Stimulated activated CD4-positive, alpha-beta T cell treated with anti-CD3 and anti-CD28 coated beads, Interleukin-1b, Interleukin-23, amount 100 ng/mL, for 1 hour (primary cell): ENCODE measurements at places on chromosomes 11 and 22.

GRCh38 chr11:47616726-47617416, 22.7 kb upstream of the C1QTNF4 start:
- no peak for DNase-seq

GRCh38 chr11:8839306-8839956, 71.6 kb upstream of the AKIP1 start:
- no peak for DNase-seq

DNA sequence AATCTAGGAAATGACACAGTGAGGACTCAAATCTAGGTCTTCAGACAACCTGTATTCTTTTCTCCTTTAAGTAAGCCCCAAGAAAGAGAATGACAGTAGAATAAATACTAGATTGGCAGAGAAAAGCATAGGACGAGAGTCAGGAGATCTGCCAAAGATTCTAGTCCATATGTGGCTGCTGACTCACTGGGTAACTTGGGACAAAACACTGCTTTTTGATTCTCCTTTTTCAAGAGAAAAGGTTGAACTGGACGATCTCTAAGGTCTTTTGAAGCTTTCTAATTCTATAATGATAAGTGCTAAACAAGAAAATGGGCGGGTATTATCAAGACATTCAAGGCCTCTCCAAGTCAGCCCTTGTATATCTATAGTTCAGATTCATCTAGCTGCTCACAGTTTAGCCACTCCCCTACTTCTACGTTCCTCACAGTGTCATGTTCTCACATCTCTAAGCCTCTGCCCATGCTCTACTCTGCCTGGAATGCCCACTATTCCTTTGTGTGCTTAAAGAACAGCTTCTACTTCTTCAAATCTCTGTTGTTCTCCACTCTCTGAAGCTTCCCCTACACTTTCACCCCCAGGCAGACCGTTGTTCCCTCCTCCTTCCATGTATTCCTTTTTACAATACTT, 53.0 kb downstream of the RELT start:
- no peak for DNase-seq

GRCh38 chr11:34953955-34954354, 37.5 kb downstream of the PDHX start:
- DNase-seq, result no peak

GRCh38 chr11:45809456-45810395, 4.8 kb downstream of the SLC35C1 start:
- DNase-seq, result no peak

GRCh38 chr11:1673446-1674172, 23.4 kb upstream of the KRTAP5-6 start:
- DNase-seq, result no peak

DNA sequence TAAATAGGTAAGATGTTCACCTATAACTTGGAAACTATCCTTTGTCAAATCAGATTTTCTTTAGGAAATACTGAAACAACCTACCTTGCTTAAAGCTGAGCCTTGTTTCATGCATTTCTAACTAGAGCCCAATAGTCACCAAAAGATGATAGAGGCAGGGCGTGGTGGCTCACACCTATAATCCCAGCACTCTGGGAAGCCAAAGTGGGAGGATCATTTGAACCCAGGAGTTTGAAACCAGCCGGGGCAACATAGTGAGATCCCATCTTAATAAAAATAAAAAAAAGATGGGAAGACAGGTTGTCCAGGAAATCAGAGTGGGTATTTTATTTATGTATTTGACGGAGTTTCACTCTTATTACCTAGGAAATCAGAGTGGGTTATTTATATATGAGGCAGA, 38.3 kb downstream of the DDX6 start:
- no peak for DNase-seq

GRCh38 chr11:62139526-62140303, 15.9 kb downstream of the INCENP start:
- no peak for DNase-seq

DNA sequence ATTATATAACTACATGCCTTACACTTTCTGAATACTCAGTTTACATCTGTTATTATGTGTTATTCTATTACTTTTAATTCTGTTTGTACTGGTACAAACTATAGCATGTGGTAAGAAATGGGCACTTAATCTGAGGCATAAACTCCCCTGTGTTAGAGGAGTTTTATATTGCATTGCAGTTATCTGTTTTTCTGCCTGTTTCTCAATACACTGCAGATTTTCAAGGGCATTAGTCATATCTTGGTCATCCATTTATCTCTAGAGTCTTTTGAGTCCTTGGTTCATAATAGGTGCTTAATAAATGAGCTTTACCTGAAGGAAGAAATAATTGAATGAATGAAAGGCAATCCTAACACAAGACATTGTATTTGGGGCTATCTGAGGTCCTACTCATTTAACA, 182.9 kb upstream of the CTSC start:
- DNase-seq, result no peak

DNA sequence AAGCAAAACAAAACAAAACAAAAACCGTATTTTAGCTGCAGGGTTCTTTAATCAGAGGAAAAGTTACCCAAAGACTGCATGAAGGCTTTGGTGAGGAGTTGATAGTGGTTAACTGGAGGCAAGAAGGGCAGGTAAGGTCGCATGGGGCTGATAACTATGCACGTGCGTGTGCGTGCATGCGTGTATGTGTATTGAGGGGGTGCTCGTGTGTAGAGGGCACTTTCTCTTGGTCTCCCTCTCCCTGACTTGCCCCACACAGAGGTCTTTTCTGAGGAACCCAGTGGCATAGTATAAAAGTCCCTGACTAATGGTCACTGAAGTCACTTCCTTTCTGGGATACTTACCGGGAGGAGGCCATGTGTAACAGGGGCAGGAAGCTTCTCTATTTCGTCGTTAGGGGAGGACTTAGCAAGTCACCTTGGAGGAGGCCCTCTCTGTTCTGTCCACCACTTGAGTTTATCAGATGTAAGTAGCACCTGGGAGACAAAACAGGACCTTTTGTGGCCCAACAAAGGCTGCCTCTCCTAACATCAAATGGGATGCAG, 20.1 kb upstream of the FCHSD2 start:
- DNase-seq, result no peak

DNA sequence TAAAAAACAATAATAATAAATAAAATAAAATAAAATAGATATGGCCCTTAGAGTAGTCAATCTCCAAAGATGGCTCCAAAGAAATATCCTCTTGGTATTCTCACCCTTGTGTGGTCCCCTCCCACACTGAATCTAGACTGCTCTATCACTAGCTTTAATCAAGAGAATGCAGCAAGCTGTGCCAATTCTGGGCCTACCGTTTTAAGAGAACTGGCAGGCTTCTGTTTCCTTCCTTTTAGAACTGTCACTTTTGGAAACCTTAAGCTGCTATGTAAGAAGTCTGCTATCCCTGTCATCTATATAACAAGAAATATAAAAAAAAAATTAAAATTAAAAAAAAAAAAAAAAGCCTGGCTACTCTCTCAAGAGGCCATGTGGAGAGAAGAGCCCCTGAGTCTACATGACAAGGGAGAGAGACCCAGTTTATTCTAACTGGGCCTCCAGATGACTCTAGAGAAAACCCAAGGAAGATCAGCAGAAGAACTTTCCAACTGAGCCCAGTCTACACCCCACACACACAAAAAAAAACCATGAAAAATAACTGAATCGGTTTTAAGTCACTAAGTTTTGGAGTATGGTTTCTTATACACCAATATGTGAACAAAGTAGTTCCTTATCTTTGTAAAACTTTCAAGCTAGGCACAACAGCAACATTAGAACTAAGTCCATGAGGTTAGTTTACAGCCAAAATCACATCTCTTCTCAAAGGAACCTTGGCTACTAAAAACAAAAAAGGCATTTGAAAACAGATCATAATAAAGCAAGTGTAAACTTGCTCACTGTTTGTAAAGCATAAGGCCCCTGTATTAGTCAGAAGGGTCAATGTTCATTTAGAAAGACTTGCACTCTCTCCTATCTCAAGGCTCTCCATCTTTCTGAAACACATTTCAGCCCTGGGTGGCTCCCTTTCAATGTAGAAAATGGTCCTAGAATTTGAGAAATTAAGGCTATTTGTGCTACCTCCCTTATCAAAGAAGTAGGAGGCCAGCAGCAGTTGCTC, 67.3 kb downstream of the AMBRA1 start:
- no peak for DNase-seq

DNA sequence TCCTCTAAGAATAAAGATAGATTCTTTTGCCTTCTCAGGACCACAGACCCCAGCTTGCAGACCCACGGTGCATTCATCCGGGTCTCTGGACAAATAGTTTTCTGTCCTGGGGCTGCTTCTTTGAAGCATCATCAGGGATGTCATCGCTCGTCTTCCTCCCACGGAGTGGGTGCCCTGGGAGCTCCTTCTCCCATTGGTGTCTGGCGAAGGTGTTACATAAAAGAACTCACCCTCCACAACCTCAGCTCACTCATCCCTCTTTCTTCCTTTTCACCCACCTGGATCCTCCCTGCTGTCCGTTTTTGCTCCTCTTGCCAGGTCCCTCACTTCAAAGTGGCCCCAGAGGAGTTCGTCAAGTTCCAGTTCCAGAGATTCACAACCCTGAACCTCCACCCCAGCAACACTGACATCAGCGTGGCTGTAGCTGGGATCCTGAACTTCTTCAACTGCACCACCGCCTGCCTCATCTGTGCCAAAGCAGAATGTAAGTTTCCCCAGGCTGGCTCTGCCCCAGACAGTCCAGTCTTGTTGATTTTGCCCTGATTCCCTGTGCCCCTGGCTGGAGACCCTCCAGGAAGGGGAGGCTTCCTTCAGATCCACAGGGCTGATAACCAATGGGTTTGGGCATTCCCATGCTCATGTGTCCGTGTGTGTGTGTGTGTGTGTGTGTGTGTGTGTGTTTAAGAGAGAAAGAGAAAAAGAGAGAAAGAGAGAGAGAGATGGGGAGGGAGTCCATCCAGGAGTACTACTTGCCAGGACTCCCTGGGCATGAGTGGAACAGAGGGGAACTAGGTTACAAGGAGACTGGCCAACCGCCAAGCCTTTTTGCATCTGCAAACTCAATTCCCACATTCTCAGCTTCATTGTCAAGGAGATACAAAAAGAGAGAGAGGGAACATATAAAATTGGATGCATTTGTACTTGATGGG, 204.2 kb upstream of the TBCEL start:
- DNase-seq, result no peak

DNA sequence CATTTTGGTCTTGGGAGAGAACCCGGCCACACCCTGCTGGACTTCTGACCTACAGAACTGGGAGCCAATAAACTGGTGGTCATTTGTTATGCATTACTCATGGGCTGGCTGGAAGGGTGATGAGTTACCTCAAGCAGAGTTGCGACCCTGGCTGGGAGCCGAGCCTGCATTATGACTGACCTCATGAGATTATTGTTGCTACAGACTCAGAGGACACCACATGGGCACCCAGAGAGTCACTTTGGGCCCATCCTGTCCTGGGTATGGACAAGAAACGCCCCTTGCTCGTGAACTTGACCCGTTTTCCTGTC, 531.7 kb downstream of the TBC1D22A start:
- no peak for DNase-seq

GRCh38 chr11:31870609-31871309, 59.6 kb upstream of the PAX6 start:
- no peak for DNase-seq

GRCh38 chr11:28877340-28877739, 769.2 kb downstream of the METTL15 start:
- DNase-seq, result no peak

GRCh38 chr11:94884376-94884775, 89.0 kb downstream of the CWC15 start:
- no peak for DNase-seq

GRCh38 chr11:59776210-59777066, 21.3 kb downstream of the STX3 start:
- DNase-seq, result no peak

GRCh38 chr11:57646194-57646798, 3.4 kb downstream of the YPEL4 start:
- DNase-seq, result no peak
